ENCODE measurements at places on chromosomes 2 and 18. TPM values are rescaled to one million over a fixed set of nuclear protein-coding genes. Genes with fewer than 3 reads are reported as not detected.
A peak's percentile ranks its signal among the peaks of the same experiment; 100 is the strongest.

DNA sequence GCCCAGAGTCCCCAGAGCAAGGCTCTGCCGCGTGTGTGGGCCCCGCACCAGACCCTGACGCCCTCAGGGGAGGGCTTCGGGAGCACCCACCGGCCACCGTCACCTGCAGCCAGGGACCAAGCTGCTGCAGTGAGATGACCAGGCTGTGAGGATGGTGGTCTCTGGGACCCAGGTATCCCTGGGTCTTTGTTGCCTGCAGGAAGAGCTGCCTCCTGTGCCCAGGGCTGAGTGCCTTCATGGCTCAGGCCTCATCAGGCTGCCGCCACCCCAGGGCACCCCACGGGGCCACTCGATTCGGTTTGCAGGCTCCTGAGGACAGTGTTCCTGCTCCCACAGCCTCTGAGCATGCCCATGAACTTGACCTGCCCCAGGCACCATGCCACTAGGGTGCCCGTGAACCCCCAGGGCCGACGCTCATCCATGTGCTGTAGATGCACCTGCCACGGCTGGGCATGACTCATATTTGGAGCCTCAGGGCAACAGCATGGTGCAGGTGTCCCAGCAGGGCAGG, 109.8 kb downstream of the FAM210A start:
- DNase-seq = no peak

DNA sequence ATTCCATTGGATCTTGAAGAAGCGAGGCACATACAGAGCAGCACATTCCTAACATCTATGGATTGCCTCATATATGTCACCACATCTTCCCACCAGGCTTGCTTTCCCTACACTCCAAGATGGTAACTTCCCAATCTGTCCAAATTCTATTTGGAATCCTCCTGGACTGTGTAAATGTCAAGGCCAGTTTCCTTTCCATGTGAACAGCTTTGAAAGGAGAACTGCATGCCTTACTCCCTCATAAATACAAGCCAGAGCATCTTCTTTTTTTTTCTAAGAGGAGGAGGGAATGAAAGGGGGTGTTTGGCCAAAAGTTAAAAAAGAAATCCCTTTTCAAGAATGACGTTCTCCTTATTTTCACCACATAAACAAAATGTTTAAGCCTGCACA, 103.8 kb upstream of the OSR1 start:
- no peak for DNase-seq

GRCh38 chr2:11819235-11819729, 72.8 kb downstream of the LPIN1 start:
- no peak for DNase-seq

DNA sequence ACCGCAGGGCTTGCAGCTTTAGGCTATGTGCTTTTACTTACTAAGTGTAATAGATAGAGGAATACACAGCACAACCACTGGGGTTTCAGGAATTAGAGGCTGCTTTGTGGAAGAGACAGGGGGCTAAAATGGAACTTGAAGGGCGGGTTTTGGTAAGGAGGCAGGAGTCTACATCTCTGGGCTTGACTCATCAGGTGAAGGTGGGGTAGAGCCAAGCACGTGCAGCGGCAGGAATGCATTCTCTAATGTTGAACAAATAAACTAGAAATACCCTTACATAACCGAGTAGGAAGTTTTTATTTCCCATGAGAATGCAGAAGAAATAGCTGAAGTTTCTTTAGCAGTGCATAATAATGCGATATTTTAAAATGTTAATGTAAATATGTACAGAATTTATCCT, 673.8 kb upstream of the SALL3 start:
- no peak for DNase-seq

GRCh38 chr18:62688743-62689317, 26.5 kb upstream of the PHLPP1 start:
- DNase-seq = no peak

DNA sequence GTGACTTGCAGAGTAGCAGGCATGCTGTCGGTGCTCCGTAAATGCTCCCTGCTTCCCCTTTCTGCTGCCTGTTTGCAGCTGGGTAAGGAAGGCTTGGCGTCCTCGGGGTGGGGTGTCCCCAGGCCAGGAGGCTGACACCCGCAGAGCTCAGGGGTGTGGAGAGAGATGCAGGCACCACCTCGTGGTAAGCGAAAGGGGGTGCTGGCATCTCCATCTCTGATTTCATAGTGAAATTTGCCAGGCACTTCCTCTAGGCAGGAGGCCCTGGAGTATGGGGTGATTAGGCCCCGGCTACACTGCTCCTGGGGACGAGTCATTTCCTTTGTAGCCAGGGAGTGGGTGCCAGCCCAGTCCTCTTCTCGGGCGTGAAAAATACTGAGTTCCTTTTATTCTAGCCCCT, 160.4 kb downstream of the KLHL29 start:
- DNase-seq = no peak

DNA sequence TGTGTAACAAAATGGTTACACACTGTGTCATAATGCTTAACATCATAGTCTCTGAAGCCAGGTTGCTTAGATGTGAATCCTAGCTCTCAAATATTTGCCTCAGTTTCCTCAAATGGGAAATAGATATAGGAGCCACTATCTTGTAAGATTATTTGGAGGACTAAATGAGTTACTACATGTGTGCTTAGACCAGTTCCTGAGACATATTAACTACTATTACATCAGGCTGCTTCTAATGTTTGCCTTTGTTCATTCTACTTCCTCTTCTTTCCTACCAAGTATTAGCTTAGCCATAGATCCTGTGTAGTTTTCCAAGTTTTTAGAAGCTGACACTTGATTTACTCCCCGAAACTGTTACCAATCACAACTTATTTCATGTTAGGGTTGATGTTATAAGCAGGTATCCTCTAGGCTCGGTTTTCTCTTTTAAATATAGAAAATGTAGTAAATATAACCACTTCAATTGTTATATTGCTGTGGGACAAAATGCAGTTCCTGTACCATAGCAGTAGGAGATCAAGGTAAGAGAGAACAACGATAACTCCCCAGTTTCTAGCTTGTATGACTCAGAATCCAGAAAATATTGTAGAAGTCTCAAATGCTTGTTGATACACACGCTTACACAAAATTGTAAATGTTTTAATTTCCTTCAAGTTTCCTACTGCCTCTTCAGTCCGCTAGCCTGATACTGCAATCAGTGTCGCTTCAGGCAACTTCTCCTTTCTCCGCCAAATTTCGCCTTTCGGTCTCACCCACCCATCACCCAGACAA, 751 bp upstream of the DNAJC10 start:
- DNase-seq = no peak

DNA sequence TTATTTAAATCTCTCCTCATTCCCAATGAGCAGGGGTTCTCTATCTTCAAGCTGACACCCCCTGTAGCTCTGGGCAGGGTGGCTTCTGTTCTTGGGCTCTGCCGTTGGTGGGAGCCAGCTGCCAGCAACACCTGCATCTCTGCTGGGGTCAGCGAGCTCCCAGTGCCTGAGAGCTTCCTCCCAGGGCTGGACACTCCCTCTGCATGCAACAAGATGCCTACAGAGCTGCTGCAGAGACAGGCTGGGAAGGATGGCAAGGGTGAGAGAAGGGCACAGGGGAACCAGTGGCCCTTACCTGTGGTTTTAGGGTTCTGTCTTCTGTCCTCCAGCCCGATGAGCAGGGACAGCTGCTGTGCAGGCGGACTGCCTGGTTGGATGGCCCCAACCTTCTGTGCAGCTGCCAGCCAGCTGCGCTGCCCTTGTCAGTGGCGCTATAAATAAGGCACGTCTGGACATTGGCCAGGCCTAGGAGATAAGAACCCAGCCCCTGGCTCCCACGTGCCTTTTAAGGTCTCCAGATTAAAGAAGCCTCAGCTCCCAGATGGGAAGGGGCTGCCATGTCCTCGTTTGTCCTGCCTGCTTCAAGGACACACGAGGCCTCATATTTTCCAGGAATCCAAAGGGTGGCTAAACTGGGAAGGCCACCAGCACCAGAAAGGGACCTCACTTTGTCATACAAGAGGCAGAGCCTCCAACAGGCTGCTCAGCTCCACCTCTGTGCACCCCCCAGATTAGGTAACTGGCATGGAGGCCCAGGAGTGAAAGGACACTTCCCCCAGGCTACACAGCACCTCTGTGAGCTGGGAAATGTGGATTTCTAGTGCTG, 39.5 kb upstream of the FHL2 start:
- peak; percentile 41 for DNase-seq

- DNase-seq = no peak
Observed at GRCh38 chr2:143937723-143938350, 582.1 kb downstream of the ZEB2 start.

DNA sequence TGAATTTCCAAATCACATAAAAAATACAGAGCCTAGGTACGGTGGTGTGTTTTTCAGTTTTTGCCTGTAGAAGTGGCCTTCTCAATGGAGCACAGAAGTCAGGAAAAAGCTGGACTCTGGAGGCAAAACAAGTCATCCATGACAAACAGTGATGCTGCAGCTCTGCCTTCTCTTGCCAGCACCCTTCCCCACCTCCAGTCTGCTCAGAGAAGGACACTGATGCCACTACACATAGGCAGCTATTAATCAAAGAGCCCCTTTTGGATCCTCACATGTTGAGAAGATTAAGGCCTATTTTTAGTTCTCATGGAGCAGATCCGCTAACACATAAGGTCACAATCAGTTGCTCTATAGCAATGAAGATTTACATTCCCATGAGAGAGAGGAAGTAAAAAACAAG, 181.6 kb upstream of the GALNT5 start:
- DNase-seq = no peak

- DNase-seq = no peak
Observed at GRCh38 chr2:83595121-83595690, 863.9 kb downstream of the SUCLG1 start.

GRCh38 chr2:81050580-81051095, 746.1 kb upstream of the LRRTM1 start:
- DNase-seq = no peak

DNA sequence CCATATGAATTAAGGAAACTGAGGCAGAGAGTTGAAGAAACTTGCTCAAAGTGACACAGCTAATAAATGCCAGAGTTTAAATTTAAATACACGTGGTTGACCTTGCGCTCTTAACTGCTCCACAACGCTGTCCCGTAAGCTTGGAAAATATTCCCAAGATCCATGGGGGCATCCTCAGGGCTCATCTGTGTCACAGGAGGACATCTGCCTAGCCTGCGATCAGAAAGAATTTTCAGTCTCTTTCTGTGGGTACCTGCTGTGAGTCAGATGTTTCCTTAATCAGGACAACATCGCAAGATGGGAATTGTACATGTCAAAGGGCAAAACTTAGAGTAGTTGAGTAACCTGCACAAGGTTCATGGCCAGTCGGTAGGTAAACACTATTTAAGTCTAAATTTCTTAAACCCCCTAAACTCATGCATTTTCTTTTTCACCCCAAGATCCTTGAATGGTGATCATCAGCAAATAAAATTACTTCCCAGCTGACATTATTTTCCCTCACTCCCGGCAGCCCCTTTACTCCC, 1.4 kb downstream of the CMPK2 start:
- no peak for DNase-seq

- DNase-seq = no peak
Observed at GRCh38 chr18:34947711-34948125, 93.5 kb upstream of the MAPRE2 start.

- no peak for DNase-seq
Observed at GRCh38 chr18:49582579-49582978, 20.7 kb downstream of the LIPG start.

GRCh38 chr2:18178736-18179349, 300.4 kb downstream of the KCNS3 start:
- DNase-seq = no peak

GRCh38 chr2:229446350-229446749, 175.3 kb upstream of the PID1 start:
- no peak for DNase-seq

- no peak for DNase-seq
Observed at GRCh38 chr2:67663776-67664175, 266.6 kb downstream of the ETAA1 start.

GRCh38 chr2:16179701-16180416, 239.5 kb downstream of the MYCN start:
- DNase-seq = no peak

DNA sequence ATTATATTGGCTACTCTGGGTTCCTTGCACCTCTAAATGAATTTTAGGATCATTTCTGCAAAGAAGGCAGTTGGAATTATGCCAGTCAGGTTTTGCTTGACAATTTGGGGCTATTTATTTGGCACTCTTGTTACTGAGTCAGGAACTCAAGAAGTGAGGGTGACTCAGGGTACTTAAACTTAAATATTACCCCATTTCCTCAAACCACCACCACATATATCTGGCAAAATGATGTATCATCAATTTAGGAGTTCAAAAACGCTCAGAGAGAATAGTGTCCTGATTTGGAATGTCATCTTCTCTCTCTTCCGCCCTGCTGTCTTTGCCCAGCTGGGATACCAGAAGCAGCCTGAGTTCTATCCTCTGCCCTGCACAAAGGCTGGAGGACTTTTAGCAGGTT, 2.4 kb upstream of the THNSL2 start:
- no peak for DNase-seq

- DNase-seq = no peak
Observed at GRCh38 chr18:59990121-59990823, 90.5 kb downstream of the PMAIP1 start.

GRCh38 chr2:46954951-46955571, 39.5 kb upstream of the MCFD2 start:
- peak; percentile 76 for DNase-seq

DNA sequence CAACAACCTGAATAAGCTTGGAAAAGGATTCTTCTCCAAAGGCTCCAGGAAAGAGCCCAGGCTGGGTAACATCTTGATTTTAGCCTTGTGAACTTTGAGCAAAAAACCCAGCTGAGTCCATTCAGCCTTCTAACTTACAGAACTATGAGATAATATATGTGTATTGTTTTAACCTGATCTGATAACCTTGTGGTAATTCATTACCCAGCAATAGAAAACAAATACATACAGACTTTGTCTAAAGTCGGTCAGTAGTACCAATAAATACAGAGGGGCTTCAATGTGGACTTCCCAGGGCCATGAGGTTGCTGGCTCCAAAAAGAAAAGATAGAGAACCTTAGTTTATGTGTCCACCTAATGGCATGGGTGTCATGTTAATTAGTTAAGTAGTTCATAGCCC, 191.8 kb downstream of the KCNH7 start:
- no peak for DNase-seq

DNA sequence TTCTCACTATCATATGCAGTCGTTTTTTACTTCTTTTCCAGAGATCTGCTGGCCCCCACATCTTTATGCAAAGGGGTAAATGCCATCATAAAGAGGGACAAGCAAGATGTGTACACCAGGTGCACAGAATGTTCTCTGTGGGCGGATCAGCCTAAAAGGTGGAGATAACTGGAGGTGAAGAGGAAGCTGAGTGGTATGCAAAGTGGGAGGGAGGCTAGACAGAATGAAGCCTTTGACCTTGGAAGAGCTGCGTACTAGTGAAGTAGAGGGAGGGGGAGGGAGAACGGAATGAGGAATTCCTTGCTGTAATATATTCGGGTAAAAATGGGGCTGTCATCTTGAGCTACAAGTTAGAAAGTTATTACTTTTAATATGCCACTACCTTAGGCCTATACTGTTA, 287.5 kb upstream of the VRK2 start:
- no peak for DNase-seq

GRCh38 chr18:55878224-55878623, 290.2 kb upstream of the TCF4 start:
- no peak for DNase-seq

ZNF521 gene
- total RNA-seq = 47.4 TPM

CTAGE1 gene
- total RNA-seq = not detected

MARCO gene
- not detected for total RNA-seq

DSG3 gene
- total RNA-seq = not detected

ID2 gene
- 341 TPM for total RNA-seq

LDLRAD4 gene
- total RNA-seq = 30.0 TPM

LRP1B gene
- total RNA-seq = 0.29 TPM

DLGAP1 gene
- total RNA-seq = 9.6 TPM

AP1S3 gene
- total RNA-seq = 5.6 TPM

LRP2 gene
- under 0.01 TPM for total RNA-seq

NTSR2 gene
- total RNA-seq = not detected

REG3G gene
- total RNA-seq = not detected

ALLC gene
- not detected for total RNA-seq

Data from uterus (tissue), 4 donors.